ENCODE measurements at places on chromosomes 11 and 22. TPM values are rescaled to one million over a fixed set of nuclear protein-coding genes. Genes with fewer than 3 reads are reported as not detected.

GRCh38 chr11:36367806-36368680 is 72.0 kb downstream of the PRR5L start:
- DNase-seq: no peak

DNA sequence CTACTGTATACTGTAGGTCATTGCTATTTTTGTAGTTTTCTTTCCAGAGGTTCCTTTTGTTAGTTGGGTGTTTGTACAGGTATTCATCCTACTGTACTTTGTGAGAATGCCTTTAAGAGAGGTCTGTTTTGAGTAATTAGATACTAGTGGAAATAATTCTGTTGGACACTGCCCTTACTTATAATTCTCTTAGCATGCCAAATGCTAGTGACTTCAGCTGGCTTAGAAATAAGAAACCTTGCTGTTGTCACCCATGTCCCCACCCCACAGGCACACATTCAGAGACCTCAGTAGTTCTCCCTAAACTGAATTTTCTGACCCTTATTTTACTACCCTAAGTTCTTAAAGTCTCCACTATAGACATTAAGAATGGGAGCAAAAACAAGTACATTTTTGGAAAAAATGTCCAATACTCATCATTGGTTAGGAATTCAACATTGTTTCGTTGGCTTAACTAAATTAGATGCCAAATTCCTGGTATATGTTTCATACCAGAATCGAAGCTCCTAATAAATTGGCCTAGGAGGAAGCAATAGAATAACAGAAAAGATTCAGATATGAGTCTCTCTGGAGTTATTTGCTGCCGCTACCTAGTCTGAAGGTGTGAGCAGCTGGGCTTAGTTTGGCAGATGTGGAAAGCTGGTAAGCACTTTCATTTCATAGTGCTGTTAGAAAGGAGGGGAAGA is 28.4 kb downstream of the ZNF143 start:
- no peak for DNase-seq

DNA sequence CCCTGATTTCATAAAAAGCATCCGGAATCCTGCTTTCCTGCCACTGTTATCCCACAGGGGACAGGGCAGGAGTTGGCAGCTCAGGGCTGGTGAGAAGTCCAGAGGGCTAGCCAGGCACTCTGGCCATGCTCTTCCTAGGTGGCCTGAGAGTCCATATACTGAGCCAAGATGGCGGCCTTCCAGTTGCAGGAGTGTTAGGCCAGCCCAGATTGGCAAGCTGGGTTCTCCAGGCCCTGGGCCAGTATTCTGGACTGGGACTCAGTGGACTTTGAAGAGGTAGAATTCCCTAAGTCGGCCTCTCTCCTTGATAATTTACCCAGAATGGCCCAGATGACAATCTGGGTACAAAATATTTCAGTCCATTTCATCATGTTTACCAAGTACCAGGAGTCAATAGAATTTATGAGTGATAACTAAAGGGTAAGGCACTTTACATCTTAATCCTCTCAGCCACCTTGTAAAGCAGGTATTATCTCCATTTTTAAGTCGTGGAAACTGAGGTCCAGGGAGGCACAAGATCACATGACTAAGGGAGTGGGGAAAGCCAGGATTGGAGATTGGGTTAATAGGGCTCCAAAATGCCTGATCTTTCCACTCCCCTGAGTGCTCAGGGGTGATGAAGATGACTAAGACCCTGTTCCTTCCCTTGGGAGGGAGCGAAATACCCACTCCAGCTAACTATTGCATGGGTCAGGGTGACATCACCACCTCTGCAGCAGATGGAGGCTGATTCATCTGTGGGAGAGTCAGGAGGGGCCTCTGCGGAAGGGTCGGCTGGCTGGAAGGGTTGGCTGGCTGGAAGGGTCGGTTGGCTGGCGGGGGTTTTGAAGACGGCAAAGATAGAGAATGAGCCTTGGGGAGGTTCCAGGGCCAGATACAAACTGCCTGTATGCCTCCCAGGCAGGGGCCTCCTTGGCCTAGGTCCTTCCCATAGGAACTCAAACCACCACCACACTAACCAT is 1.2 kb upstream of the MICALL1 start:
- DNase-seq: peak; percentile 83

GRCh38 chr11:58654908-58655296 is 32.4 kb downstream of the CNTF start:
- DNase-seq: no peak

GRCh38 chr22:49930596-49931412 is 12.4 kb downstream of the CRELD2 start:
- DNase-seq: no peak

- no peak for DNase-seq
These were observed 7.7 kb upstream of the QSER1 start for GRCh38 chr11:32884770-32885384.

GRCh38 chr11:73288192-73288872 is 16.2 kb downstream of the P2RY6 start:
- no peak for DNase-seq

GRCh38 chr11:45187375-45187774 is 40.9 kb downstream of the PRDM11 start:
- peak; percentile 52 for DNase-seq

GRCh38 chr11:79939111-79939510 is 498.3 kb upstream of the TENM4 start:
- DNase-seq: no peak

DNA sequence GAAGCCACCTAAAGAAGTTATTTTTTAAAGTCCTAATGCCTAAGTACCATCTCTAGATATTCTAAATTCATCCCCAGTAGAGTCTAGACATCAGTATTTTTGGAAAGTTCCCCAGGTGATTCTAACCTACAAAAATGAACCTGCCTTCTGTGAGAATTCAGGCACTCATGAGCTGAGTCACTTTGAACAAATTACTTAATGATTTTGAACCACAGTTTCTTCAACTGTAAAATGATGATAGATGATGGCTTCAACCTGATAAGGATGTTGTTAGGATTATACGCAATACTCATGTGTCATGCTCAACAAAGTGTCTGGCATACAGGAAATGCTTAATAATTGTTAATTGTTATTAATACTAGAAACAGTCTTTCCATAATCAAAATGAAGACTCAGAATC is 82.8 kb upstream of the OR5AK2 start:
- DNase-seq: no peak

DNA sequence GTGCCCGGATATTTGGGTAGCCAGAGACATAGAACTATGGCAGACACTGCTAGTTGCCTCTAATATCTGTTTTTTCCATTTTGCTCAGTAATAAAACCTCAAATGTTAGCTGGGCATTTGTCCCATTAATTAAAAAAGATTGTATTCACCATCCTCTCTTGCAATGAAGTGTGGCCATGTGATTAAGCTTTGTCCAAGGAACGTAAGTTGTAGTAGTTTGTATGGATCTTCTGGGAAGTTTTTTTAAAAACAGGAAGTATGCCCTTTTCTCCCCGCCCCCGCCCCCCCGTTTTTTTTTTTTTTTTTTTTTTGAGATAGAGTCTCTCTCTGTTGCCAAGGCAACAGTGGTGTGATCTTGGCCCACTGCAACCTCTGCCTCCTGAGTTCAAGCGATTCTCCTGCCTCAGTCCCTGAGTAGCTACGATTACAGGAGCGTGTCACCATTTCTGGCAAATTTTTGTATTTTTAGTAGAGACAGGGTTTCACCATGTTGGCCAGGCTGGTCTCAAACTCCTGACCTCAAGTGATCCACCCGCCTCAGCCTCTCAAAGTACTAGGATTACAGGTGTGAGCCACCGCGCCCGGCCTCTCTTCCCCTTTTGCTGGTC is 1.7 kb upstream of the TMEM135 start:
- DNase-seq: no peak

DNA sequence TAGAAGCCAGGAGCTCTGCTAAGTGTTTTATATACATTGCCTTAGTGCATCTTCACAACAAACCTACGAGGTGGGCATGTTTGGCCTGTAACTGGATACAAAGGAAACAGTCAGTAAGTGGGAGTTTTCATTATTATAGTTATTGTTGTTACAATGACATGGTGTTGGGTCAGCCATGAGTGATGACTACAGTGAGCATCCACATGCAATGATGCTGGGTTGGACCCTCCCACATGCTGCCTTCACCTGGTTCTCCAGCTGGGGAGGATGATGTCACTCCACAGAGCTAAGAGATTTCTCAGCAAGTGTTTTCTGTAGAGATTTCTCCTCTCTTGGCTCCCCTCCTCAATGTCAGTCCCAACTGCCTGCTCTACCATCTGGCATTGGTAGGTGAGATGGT is 59.3 kb downstream of the EHF start:
- no peak for DNase-seq

DNA sequence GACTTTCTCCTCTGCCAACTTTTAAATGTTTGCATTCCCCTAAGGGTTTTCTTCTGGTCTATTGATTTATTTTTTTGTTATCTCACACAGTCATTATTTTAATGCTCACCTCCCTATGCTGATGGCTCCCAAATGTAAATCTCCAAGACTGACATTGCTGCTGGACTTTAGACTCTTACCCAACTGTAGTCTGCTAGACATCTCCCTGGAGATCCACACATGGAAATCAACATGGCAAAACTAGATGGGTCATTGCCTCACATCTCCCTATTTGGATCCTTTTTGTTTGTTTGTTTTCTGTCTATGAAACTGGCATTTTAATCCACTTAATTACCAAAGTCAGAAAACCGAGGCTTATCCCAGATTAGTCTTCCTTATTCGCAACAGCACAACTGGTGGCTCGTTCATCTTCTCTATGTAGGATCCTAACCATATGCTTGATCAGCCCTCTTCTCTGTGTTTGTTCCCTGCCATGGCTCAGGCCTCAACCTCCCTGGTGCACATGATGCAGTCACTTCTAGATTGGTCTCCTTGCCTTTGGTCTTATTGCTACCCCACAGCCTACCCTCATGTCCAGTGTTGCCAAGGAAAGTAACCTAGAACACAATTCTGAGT is 37.3 kb downstream of the SC5D start:
- DNase-seq: no peak

DNA sequence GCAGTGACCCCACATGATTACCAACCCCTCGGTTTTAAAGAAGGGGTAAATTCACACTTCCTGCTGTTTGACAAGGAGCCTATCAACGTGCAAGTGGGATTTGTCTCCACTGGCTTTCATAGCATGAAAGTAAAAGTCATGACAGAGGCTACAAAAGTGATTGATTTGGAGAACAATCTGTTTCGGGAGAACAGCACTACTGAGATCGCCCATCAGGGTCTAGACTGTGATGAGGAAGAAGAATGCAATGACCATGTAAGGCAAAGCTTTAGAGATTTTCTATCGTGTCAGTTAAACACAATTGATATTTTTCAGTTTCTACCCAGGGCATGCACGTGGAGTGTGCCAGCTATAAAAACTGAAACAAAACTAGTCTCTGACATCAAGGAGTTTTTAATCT is 41.7 kb downstream of the HORMAD2 start:
- no peak for DNase-seq

Gene APOL5
- not detected for total RNA-seq

Gene KCNQ1
- total RNA-seq: 3.0 TPM

Gene KLHL35
- total RNA-seq: 0.81 TPM

Gene SESN3
- total RNA-seq: 19.6 TPM

Measured in sigmoid colon (tissue), 7 donors.